ENCODE measurements at places on chromosomes 5 and 9.

DNA sequence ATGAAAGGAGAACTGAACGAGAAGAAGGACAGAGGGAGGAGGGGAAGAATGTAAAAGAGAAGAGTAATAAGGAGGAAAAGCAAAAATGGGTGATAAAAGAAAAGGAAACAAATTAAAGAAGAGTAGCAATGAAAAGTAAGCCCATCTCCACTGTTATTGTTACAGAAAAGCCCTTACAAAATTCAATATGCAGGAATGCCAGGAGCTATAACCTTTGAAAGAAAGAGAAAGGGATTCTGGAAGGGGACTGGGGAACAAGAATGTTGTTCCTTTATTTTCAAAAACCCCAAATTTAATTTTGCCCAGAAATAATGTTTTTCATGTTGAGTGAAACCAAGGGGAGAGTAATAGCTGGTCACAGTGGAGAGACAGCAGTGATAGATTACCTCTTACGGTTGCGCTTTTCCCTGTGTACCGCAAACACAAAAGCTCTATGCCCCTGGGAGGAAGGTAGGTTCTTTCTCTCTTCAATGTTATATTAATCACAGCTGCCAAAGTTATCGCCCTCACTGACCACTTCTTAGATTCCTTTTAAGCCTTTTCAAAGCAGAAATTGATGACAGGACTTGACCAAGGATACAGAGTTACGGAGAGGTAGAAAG, 86.7 kb downstream of the BRINP1 start:
- no peak for DNase-seq

DNA sequence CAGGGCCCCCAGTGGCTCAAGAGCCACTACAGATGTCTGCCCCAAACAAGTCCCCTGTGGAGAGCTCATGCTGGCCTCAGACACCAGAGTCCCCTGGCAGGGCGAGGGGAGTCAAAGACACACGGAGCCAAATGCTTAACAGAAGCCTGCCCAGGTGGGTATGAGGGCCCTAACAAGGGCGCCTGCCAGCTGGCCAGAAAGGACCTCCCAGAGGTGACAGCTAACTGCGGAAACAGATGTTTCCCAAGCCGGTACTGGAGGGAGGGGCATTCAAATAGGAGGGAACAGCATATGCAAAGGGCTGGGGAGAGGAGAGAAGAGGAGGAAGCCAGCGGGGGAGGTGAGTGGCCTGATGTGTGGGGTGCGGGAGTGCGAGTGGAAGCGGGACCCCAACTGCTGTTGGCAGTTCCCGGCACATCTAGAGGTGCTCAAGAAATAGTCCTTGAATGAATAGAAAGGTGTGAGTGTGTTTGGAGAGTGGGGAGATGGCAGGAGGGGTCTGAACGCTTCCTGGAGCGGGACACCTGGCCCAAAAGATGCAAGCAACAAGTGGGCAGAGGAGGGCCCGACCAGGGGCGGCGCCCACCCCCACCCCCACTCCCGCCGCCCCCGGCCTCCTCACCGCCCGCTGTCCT, 824 bp downstream of the MXD3 start:
- DNase-seq, result peak; percentile 62

- no peak for DNase-seq
Measured at GRCh38 chr5:112973904-112974303, 2.7 kb upstream of the DCP2 start.

DNA sequence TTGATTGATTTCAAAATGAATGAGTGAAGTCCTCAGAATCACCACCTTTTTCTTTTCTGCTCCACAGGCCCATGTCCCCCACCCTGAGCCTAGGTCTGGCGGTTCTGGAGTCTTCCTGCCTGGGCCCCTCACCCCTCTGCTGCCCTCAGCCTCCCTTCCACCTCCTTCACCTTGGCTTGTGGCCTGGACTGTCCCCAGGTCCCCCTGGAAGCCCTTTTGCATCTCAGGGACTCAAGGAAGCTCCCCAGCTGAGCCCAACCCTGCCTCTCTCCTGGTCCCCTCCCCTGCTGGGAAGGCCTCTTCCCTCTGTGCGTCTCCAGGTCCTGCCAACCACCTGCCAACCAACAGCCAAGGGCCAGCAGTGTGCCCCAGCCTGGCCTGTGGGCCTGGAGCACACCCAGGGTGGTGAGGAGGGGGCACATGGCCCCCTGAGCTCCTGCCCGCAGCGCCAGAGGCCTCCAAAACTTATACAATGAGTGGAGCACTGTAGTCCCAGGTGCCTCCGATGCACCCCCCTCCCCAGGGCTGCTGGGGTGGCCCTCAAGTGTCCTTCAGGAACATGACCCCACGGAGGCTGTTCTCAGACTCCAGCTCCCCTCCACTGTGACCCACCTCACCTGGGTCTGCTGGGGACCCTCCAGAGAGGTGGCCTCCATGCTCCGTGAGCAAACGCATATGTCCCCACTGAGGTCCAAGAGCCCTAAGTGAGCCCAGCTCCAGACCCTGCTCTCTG, 20.3 kb downstream of the GLT6D1 start:
- DNase-seq, result no peak

GRCh38 chr9:77677397-77677796, 29.3 kb upstream of the GNA14 start:
- no peak for DNase-seq

GRCh38 chr9:89464300-89464901, 33.5 kb downstream of the SEMA4D start:
- DNase-seq, result no peak

DNA sequence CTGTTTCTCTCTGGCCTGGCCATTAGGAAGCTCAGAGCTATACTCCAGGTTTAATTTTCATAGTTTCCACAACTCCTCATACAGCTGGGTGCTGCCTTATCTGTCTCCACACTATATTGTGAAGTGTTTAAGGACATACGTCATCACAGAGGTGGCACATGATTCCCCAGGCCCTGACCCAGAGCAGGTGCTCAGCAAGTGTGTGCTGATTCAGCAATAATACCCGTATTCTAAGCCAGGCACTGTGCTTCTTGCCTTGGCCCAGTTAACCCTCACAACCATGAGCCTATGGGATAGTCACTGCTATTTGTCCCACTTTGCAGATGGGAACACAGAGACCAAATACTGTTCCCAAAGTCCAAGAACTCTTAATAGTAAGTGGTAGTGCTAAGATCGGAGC, 93.5 kb upstream of the SMIM23 start:
- no peak for DNase-seq

DNA sequence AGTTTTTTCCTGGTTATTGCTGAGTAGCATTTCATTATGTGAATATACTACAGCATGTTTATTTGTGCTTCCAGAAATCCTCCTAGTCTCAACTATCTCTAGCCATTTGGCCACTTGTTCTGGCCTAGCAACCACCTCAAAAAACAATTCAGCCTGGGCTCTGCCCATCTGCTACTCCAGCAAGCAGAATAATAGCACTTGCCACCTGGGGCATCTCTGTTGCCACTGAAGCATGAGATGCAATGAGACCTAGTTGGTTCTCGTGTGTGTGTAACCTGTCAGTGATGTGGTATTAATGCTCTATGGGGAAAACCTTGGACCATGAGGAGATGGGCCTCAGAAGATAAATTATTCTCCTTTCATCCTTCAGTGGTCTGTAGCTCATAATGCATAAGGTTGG, 129.5 kb downstream of the RNF180 start:
- no peak for DNase-seq

DNA sequence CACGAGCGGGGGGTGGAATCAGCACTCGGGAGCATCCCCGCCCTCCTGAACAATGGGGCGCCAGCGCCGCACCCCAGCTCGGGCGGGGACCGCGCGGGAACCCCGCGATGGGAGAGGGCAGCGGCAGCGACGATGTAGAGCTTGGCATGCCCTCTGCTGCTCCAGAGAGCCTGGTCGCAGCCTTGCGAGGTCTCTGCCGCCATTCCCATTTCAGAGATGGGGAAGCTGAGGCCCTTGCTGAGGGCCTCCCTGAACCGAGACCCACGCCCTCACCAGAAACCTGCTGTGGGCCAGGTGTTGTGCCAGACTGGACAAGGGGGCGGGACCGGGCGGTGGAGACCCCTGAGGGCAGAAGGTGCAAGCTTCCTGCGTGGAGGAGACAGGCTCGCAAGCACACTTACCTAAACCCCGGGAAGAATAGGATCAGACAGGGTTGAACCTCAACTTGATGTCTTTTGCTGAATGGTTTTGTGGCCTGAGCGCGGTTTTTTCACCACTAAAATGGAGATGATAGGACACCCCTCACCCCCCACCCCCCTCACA, 647 bp upstream of the MEGF9 start:
- DNase-seq, result no peak

- DNase-seq, result no peak
Measured at GRCh38 chr9:20906326-20906725, 125.1 kb downstream of the HACD4 start.

GRCh38 chr9:13432904-13433303, 153.4 kb upstream of the MPDZ start:
- DNase-seq, result peak; percentile 75

- no peak for DNase-seq
Measured at GRCh38 chr5:159121061-159121460, 21.3 kb upstream of the EBF1 start.

- no peak for DNase-seq
Measured at GRCh38 chr9:36332006-36332405, 68.1 kb downstream of the RNF38 start.

- DNase-seq, result peak; percentile 43
Measured at GRCh38 chr5:82349652-82350051, 71.5 kb upstream of the RPS23 start.

GRCh38 chr9:92224177-92224576, 69.3 kb downstream of the IARS1 start:
- DNase-seq, result no peak

DNA sequence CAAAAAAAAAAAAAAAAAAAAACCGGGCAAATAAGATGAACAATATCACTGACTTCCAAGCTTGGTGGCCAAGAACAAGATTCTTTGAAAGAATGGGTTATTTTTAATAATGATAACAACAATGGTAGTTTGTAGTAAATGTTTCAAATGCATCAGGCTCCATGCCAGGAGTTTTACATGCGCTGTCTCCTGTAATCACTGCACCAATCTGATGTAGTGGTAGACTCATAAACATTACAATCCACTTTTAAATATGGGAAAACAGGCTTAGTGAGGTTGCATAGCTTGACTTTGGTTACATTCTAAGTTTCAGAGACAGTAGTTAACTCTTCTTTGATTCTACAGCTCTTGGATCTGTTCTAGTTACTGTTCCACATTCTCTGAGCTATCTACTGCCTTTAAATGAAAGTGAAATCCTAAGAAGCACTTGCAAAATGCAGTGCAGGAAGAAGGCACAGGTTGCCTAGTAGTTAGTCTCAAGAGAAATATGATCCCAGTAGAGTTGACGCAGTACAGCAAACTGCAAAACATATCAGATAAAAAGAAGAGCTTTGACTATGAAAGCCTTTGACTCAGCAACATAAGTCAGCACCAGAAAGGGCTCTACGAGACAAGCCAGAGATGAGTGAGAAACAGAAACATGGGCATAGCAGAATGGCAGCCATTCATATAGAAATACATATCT, 62.1 kb downstream of the PDE4D start:
- no peak for DNase-seq

GRCh38 chr9:91820949-91821880, 128.8 kb downstream of the ROR2 start:
- DNase-seq, result no peak

- no peak for DNase-seq
Measured at GRCh38 chr9:12735665-12736064, 39.2 kb upstream of the LURAP1L start.

- DNase-seq, result no peak
Measured at GRCh38 chr5:67050635-67051034, 146.0 kb downstream of the CD180 start.

- no peak for DNase-seq
Measured at GRCh38 chr5:102229685-102230084, 66.4 kb downstream of the SLCO4C1 start.

- DNase-seq, result peak; percentile 33
Measured at GRCh38 chr5:77180167-77181081, 30.1 kb upstream of the PDE8B start.

GRCh38 chr9:124285903-124286291, 28.1 kb downstream of the NEK6 start:
- DNase-seq, result peak; percentile 93

GRCh38 chr5:11422342-11422741, 481.9 kb downstream of the CTNND2 start:
- DNase-seq, result no peak

DNA sequence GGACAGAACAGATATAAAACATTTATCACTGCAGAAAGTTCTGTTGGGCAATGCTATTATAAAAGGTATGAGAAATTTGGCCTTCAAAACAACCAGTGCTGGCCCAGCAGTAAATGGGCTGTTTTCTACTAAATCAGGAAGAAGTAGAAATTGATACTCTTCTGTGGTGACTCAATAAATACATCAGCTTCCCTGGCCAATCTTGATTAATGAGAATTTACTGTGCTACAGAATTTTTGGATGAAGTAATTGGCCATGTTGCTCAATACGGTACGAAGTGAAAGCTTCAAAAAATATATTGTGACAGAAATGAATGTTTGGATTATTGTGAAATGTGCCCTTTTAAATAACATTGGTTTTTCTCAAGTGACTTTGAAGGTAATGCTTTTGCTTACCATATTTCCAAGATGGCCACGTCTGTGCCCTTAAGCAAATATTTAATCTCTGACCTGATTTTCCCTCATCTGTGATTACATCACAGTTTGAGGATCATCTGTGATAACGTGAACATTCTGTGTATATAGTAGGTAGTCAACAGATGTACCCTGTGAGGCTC, 4.2 kb downstream of the DNAJA1 start:
- DNase-seq, result peak; percentile 64

Data from suppressor macrophage treated with lipopolysaccharide for 1 hour (primary cell).